ENCODE measurements at places on chromosomes 12 and 14.

GRCh38 chr14:91098591-91098990 is 15.3 kb upstream of the DGLUCY start:
- DNase-seq, result no peak

GRCh38 chr12:7499636-7500035 is 3.9 kb downstream of the CD163 start:
- no peak for DNase-seq

- DNase-seq, result peak; percentile 57
Observed at GRCh38 chr14:61568572-61569011, 126.7 kb upstream of the HIF1A start.

DNA sequence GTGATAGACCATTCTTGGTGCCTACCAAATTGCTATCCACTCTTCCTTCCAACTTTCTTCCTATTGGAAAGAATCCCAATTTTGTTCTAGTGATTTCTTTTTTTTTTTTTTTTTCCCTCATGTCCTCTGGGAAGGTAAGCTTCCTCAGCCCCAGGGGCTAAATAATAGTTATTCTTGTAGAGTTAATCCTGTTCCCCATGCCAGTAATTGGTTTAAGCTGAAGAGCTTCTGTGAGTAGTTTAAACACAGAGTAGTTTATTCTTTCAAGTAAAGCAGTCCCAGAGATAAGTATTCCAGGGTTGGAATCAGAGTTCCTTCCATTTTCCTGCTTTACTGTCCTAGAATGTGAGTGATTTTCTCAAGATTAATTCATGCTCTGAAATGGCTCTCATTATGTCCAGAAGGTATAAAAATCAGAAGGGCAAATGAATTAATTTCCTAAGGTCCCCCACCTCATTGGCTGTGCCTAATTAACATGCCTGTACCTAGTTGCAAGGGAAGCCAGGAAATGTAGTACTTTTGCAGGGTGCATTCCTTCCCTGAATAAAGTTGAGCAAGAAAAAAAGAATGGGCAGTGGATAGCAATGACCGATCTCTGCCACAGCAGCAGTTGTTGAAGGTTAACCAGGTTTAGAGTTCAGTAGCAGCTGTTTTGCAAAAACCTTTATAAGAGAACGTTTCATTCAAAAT is 97.8 kb downstream of the PLEKHA5 start:
- no peak for DNase-seq

DNA sequence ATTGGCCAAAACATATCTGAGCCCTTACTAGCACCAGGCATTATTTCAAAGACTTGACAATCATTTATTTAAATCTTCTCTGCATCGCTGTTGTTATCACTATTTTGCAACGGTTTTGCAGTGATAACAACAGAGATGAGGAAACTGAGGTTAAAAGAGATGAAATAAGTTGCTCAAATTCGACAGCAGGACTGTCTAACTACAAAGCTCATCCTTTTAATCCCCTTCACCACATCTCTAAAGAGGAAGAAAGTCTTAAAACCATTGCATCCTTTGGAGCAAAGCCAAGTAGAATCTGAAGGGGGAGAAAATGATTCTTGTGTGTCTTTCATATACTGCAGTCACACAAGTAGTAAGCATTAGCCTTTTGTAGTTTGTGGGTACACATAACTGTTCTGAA is 14.8 kb upstream of the ETNK1 start:
- DNase-seq, result no peak

DNA sequence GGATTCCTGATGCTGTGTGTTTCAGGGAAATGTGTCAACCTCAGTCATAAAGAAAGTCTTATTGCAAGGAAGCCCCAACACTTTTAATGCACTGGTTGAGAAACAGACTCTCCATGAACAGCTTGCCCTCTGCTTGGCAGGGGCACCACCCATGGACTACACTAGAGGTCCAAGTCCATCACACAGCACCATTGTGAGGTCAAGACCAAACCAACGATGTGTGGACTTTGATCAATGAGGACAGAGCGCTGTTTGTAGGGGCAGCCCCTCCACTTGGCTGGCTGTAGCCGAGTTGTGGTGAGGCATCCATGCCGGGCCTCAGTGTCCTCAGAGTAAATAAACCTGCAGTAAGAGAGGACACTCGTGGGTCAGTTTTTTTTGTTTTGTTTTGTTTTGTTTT is 29.8 kb downstream of the ZFYVE21 start:
- DNase-seq, result no peak

DNA sequence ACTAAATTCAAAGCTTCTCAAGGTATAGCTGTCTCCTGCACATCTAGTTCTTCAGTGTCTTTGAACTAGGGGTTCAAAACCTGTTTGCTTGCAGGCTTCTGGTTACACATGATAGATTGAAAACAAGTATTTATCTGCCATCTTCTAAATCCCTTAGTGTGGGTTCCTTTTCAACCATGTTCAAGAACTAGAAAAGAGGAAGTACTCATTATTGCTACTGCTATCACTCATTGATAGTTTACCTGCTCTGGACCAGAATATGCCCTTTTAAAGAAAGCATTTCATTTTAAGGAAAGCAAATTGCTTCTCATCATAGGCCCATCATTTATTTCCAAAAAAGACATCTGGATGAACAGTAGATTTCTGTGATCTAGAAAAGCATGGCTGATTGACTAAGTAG is 37.1 kb upstream of the VSX2 start:
- no peak for DNase-seq

DNA sequence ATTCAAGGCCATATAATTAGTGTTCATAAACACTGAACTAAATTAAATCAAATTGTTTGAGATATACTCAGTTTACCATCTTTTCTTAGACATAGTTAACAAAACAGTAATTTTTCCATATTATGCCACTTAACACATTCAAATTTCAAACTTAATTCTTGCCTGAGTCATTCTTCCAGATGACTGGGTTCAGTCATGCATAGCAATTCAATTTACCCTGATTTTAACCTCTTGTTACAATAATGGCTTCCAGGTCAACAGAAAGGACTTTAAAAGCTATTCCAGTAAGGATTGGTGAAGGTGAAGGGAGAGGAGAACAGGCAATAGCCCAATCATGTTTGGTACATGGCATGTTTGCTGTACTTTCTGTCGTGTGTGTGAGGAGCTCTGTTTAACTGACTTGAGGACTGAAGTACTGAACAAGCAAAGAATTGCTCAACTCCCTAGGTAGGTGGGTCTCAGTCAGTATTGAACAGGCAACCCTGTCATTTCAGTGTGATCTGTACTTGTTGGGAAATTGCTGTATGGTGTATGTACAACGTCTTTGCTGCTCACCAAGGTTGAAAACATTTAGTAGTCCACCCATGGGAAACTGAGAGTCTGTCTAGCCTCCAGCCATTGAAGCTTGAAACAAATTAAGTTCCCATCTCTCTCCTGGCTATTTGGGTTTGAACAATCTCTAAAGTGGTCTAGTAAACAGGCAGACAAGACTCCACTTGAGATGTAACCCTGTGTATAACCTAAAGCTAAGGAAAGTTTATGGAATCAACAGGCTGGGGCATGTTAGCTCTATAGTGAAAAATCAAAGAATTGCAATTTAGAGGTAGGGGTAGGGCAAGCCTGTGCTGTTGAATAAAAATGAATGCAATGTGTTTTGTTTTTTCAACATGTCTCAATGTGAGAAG is 327.2 kb downstream of the BTG1 start:
- no peak for DNase-seq

GRCh38 chr12:124293286-124294003 is 1.4 kb upstream of the RFLNA start:
- no peak for DNase-seq

- DNase-seq, result peak; percentile 62
Observed at GRCh38 chr14:61934385-61934784, 172.2 kb downstream of the SNAPC1 start.

- DNase-seq, result no peak
Observed at GRCh38 chr12:115528466-115528865, 749.0 kb downstream of the MED13L start.

DNA sequence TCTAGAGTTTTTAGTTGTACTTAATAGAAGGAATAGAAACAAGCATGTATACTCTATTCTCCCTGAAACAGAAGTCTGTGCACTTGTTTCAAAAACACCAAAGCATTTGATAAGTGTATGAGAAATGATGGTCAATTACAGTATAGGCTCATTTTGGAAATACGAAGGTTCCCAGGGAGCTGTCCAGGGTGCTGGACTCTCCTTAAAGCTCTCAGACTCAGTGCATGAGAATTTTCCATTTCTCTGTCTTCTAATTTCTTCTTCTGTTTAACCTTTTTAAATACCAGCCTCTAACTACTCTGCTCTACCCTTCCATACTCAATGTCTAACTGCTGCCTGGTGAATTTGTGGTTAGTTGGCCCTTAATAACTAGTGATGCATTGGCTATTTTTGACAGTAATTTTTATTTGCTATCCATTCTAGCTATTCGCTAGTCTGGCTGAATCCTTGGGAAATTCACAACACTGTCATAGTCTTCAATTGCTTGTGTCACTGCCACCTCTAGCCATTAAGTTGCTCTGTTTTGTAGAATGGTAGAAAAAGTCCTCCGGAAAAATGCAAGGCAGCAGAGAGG is 229.2 kb downstream of the NRXN3 start:
- DNase-seq, result peak; percentile 7

- DNase-seq, result peak; percentile 51
Observed at GRCh38 chr12:50637870-50638481, 125.9 kb upstream of the ATF1 start.

DNA sequence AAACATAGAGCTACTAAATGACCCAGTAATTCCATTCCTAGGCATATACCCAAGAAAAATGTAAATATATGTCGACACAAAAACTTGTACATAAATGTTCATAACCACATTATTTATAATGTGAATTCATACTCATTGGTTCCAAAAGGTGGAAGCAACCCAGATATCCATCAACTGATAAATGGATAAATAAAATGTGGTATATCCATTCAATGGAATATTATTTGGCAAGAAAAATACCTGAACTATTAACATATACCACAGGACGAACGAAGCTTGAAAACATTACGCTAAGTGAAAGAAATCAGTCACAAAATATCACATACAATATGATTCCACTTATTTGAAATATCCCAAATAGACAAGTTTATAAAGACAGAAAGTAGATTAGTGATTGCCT is 99.0 kb upstream of the SOX5 start:
- no peak for DNase-seq

GRCh38 chr12:96368687-96369086 is 31.6 kb downstream of the CDK17 start:
- DNase-seq, result no peak

- DNase-seq, result no peak
Observed at GRCh38 chr14:87851190-87851589, 141.8 kb downstream of the GALC start.

All from activated CD4-positive, alpha-beta T cell treated with anti-CD3 and anti-CD28 coated beads, Interleukin-2, Interleukin-6, amounts not matched to agents 100 ng/mL and 50 ng/mL, durations not matched to agents 16 hours and 8 hours (primary cell).